Upper lobe of left lung (tissue), 6 donors: ENCODE measurements at places on chromosomes 4 and X. TPM values are rescaled to one million over a fixed set of nuclear protein-coding genes. Genes with fewer than 3 reads are reported as not detected.
A peak's percentile ranks its signal among the peaks of the same experiment; 100 is the strongest.

DNA sequence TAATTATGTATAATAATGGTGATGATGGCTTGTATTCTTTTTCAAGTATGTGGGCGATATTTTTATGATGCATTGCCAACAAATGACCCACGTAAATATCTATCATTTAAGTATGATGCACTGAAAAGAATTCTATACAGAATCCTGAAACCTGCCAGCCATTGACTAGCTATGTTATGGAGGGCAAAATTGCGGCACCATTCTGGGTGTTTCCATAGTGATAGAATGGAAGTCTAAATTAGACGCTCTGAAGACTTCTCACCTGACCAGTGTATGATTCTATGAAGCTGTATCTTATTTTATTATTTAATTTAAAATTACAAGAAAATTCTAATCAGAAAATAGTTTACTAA lies 677 bp upstream of the CENPC start:
- no peak for DNase-seq
- H3K27me3 ChIP-seq: no peaks in the 10 kb centered on the region
- H3K4me1 ChIP-seq: peaks cover 26% of the 10 kb centered on the region

GRCh38 chr4:2071252-2071911 lies 12.3 kb downstream of the NAT8L start:
- H3K27ac ChIP-seq: no peak overlapping the region
- H3K4me1 ChIP-seq: no peaks in the 10 kb centered on the region
- peak; percentile 70 for DNase-seq
- H3K27me3 ChIP-seq: no peaks in the 10 kb centered on the region
- no peak overlapping the region for H3K4me3 ChIP-seq

DNA sequence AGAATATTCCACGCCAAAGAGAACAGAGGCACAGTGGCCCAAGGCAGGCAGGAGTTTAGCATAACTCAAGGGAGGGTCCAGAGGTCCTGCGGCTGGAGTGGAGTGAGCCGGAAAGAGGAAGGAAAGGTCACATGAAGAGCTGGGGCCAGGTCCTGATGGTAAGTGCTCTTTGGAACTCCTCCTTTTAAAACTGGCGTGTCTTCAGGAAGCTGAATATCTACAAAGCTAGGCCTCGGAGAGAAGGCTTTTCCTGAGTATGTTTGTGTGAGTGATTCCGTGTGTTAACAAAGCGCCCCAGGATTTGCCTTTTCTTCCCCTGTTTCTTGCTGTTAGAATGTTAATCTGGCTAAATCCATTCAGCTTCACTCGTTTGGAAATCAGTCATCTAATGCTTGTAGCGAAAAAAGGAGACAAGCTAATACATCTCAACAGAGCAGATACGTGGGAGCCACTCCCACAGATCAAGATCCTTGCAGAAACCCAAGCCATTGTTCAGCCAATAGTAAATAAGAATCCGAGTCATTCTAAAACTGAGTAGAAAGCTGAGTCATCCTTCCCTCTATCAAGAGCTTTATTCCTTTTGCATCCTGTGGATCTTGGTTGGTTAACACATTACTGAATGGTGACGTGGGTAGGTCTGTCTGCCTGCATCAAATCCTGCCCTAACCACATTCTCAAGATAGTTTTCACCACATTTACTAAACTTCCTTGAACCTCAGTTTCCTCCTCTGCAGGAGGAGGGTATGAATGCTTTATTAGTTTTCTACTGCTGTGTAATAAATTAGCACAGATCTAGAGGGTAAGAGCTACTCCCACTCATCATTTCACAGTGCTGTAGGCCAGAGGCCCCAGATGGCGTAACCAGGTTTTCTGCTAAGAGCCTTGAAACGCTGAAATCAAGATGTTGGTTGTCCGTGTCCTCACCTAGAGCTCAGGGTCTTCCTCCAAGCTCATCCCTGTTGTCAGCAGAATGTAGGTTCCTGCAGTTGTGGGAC lies 43.2 kb upstream of the RBM47 start:
- peak overlapping the region; percentile 66 for H3K27ac ChIP-seq
- H3K4me1 ChIP-seq: no peaks in the 10 kb centered on the region
- peak; percentile 73 for DNase-seq

DNA sequence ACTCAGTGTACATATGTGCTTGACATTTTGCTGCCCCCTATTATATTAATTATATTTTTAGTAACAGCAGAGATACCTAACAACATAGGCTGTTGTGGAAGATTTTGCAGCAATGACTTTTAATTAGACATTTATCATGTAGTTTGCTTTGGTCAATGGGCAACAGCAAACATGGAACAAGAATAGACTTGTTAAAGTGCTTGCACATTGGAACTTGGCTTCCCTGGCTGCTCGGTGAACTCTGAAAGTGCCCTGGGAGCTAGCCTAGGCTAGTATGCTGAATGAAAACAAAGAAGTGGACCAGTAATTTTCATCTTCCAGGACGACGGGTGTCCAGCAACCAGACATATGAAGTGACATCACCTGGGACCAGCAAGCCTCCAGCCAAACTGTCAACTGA lies 1157.1 kb downstream of the ARAP2 start:
- H3K27ac ChIP-seq: no peak overlapping the region
- no peaks in the 10 kb centered on the region for H3K27me3 ChIP-seq
- H3K36me3 ChIP-seq: no peaks in the 10 kb centered on the region
- no peak for DNase-seq

DNA sequence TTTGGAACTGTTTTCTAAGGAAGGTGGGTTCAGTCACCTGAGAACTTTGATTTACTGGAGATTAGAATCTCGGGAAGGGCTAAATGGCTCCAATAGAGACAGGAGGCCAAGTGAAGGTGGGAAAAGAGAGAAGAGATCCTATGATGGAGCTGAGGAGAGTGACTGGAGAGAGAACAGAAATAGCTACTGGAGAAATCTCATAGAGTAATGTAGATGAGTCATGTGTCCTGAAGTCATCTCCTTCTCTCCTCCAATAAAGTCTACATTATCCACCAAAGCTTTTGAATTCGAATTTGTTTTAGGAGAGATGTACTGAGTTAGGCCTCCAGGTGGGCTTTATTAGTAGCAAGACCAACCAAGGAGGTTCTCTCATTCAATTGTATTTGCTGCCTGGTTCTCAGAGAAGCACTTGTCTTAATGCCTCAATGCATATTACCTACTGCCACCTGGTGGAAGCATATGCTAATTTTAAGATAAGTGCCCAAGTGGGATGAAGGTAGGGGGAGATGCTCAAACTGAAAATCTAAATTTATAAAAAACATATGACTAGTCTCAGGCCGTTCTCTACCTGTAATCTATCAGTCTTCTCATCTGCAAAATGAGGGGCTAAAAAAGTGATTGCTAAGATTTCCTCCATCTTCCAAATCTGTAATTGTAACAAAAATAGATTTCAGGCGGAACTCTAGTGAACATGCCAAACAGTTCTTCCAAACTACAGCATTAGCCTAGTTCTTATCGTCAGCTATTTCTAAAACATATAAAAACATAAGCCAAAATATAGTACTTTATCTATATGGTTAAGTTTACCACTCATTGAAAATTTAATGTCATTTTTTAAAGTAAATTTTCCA lies 24.4 kb downstream of the TXK start:
- no peaks in the 10 kb centered on the region for H3K4me1 ChIP-seq
- H3K27ac ChIP-seq: no peak overlapping the region
- H3K36me3 ChIP-seq: no peaks in the 10 kb centered on the region
- DNase-seq: no peak

DNA sequence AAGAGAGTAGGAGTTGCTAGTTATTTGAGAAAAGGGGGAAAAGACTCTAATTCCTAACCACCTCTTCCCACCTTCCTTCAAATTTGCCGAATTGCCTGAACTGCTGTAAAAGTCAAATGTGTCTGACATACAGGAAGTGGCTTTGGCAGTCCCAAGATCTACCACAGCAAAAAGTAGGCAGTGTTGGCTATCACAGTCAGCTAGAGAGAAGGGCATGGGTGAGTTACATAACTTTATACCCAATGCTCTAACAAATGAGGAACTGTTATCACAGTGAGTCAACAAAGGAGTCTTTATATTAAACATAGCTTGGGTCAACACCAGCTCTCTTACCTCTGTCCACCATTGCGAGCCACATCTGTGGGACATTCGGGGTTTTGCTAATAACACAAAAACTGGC lies 2.4 kb upstream of the MBNL3 start:
- DNase-seq: no peak
- no peaks in the 10 kb centered on the region for H3K27me3 ChIP-seq
- H3K36me3 ChIP-seq: no peaks in the 10 kb centered on the region

DNA sequence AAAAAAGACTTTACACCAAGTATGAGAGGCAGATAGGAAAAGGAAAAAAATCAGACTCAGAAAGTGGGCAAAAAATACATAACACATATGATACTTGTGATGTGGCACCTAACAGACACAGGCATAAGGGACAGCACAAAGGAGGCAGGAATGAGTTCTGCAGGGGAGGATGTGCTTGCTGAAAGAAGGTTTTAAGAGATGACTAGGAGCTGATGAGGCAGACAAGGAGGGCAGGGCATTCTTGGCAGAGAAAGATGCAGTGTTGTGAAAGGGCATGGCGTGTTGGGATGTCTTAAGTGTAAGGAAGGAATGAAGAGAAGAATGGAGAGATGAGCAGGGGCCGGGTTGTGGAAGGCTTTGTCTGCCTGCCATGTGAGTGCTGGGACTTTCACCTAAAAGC lies 49.7 kb upstream of the TMEM154 start:
- H3K4me3 ChIP-seq: no peak overlapping the region
- H3K27me3 ChIP-seq: no peaks in the 10 kb centered on the region
- DNase-seq: no peak
- no peaks in the 10 kb centered on the region for H3K36me3 ChIP-seq
- H3K27ac ChIP-seq: no peak overlapping the region

DNA sequence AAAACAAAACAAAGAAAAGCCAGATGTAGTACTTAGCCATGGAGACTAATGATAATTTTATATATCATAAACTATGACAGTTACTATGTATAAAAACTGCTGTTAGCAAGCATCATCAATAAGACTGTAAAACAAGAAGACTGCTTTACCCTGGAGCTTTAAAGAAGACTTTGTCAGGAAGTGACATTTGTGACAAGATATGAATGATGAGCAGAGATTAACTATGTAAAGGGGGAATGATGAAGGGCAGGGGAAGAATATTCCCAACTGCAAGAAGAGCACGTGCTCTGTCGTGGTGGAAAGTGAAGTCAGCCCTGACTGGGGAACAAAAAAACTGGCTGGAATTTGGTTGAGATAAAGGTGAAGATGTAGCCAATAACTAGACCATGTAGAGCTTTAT lies 617.1 kb upstream of the AMOT start:
- no peak overlapping the region for H3K27ac ChIP-seq
- H3K27me3 ChIP-seq: no peaks in the 10 kb centered on the region
- H3K4me1 ChIP-seq: no peaks in the 10 kb centered on the region
- DNase-seq: no peak
- no peak overlapping the region for H3K4me3 ChIP-seq

DNA sequence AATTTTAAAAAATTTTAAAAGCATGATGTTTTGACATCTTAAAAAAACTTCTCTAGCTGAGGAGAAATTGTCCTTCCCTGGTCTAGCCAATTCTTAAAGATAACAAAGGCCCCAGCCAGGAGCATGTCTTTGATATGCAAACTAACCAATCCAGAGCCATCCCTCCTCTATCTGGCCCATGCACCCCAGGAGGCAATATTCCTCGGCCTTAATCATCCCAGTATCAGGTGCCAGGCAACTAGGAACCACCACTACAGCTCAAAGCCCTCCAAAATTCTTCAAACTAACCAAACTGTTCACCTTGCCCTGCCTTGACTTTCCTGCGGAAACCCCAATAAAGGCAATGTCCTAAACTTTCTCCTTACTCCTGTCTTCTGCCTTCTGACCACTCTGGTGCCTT lies 97.8 kb upstream of the USP9X start:
- no peak overlapping the region for H3K27ac ChIP-seq
- no peaks in the 10 kb centered on the region for H3K4me1 ChIP-seq
- no peaks in the 10 kb centered on the region for H3K27me3 ChIP-seq
- no peak overlapping the region for H3K4me3 ChIP-seq
- no peaks in the 10 kb centered on the region for H3K36me3 ChIP-seq

DNA sequence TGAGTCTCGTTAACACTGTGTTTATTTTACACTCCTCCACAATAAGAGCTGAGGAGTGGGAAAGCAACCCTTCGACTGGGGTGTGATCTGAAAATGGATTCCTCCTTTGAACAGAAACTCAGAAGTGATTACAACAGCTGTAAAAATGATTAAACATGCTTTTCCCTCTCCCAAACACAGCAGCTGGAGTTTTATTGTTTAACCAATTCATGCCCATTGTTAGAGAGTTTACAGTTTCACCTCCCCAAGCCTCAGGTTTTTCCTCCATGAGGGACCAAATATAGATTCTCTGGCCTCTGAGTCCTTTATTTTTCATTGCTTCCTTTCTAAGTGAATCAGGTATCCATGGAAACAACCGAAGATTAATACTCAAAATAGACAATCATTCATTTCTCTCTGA lies 263.0 kb upstream of the TAPT1 start:
- H3K36me3 ChIP-seq: no peaks in the 10 kb centered on the region
- no peak overlapping the region for H3K4me3 ChIP-seq
- DNase-seq: no peak
- no peaks in the 10 kb centered on the region for H3K4me1 ChIP-seq

- H3K36me3 ChIP-seq: peaks cover 50% of the 10 kb centered on the region
- H3K4me3 ChIP-seq: no peak overlapping the region
- no peak overlapping the region for H3K27ac ChIP-seq
- DNase-seq: no peak
- H3K27me3 ChIP-seq: no peaks in the 10 kb centered on the region
These were observed 29.4 kb downstream of the UVSSA start for GRCh38 chr4:1376391-1376840.

GRCh38 chr4:150327262-150327780 lies 249.1 kb downstream of the DCLK2 start:
- DNase-seq: no peak
- H3K27ac ChIP-seq: no peak overlapping the region
- H3K36me3 ChIP-seq: no peaks in the 10 kb centered on the region
- H3K4me1 ChIP-seq: no peaks in the 10 kb centered on the region
- H3K27me3 ChIP-seq: no peaks in the 10 kb centered on the region

- no peaks in the 10 kb centered on the region for H3K27me3 ChIP-seq
- H3K36me3 ChIP-seq: no peaks in the 10 kb centered on the region
- no peaks in the 10 kb centered on the region for H3K4me1 ChIP-seq
- H3K27ac ChIP-seq: peak overlapping the region; percentile 76
- DNase-seq: peak; percentile 77
These were observed 6.8 kb upstream of the SASH3 start for GRCh38 chrX:129772796-129773431.

Gene GPR143
- total RNA-seq: not detected

Gene TBX22
- not detected for total RNA-seq

Gene NAP1L3
- 0.86 TPM for total RNA-seq

Gene VCX3B
- not detected for total RNA-seq

Gene GIMD1
- total RNA-seq: not detected

Gene ZCCHC13
- total RNA-seq: not detected

Gene ERCC6L
- total RNA-seq: 0.44 TPM
